Gastrocnemius medialis (tissue), 4 donors: ENCODE measurements at places on chromosomes 13 and 19. TPM values are rescaled to one million over a fixed set of nuclear protein-coding genes. Genes with fewer than 3 reads are reported as not detected.
A peak's percentile ranks its signal among the peaks of the same experiment; 100 is the strongest.

GRCh38 chr13:85286081-85286480, 513.1 kb downstream of the SLITRK6 start:
- no peak for DNase-seq
- H3K4me3 ChIP-seq, result no peak overlapping the region
- no peaks in the 10 kb centered on the region for H3K36me3 ChIP-seq
- no peaks in the 10 kb centered on the region for H3K27me3 ChIP-seq
- no peak overlapping the region for H3K27ac ChIP-seq

- peaks cover 7% of the 10 kb centered on the region for H3K36me3 ChIP-seq
- DNase-seq, result no peak
- peak within 1 kb of the TSS; percentile 70 for H3K27ac ChIP-seq
- H3K4me3 ChIP-seq, result peak within 1 kb of the TSS; percentile 50
- H3K27me3 ChIP-seq, result no peaks in the 10 kb centered on the region
These were observed at the start of gene LPAR6 for GRCh38 chr13:48412881-48413351. TSS of gene LPAR6 (minus strand) at chr13:48413113. CDS start at chr13:48412423, 690 bp downstream.

SIGLEC9 gene
- 1.4 TPM for total RNA-seq

- H3K4me3 ChIP-seq, result no peak overlapping the region
- H3K36me3 ChIP-seq, result peaks cover 51% of the 10 kb centered on the region
- DNase-seq, result no peak
These were observed 15.4 kb downstream of the SGTA start for GRCh38 chr19:2767688-2768087.

TGFBR3L gene
- not detected for total RNA-seq

- H3K4me1 ChIP-seq, result peaks cover 6% of the 10 kb centered on the region
- H3K27me3 ChIP-seq, result no peaks in the 10 kb centered on the region
- H3K36me3 ChIP-seq, result no peaks in the 10 kb centered on the region
- DNase-seq, result no peak
- no peak overlapping the region for H3K27ac ChIP-seq
- H3K4me3 ChIP-seq, result no peak overlapping the region
These were observed 147.3 kb downstream of the KCNRG start for GRCh38 chr13:50162567-50162966.

GRCh38 chr19:15331419-15332310, 674 bp downstream of the BRD4 start:
- peak overlapping the region; percentile 95 for H3K27ac ChIP-seq
- H3K4me3 ChIP-seq, result peak overlapping the region; percentile 96
- no peaks in the 10 kb centered on the region for H3K27me3 ChIP-seq

GRCh38 chr19:35931874-35932202, 4.3 kb upstream of the LRFN3 start:
- peaks cover 13% of the 10 kb centered on the region for H3K4me1 ChIP-seq
- peak overlapping the region; percentile 39 for H3K4me3 ChIP-seq
- no peak for DNase-seq
- H3K36me3 ChIP-seq, result no peaks in the 10 kb centered on the region

DNA sequence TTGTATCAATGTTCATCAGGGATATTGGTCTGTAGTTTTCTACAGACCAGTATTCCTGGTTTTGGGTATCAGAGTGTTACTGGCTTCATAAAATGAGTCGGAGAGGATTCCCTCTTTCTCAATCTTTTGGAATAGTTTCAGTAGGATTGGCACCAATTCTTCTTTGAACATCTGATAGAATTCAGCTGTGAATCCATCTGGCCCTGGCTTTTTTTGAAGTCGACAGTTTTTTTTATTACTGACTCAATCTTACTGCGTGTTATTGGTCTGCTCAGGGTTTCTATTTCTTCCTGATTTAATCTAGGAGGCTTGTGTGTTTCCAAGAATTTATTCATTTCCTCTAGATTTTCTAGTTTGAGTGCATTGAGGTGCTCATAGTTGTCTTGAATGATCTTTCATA, 11.4 kb downstream of the TEX26 start:
- H3K27me3 ChIP-seq, result no peaks in the 10 kb centered on the region
- no peak overlapping the region for H3K4me3 ChIP-seq
- H3K27ac ChIP-seq, result no peak overlapping the region
- no peaks in the 10 kb centered on the region for H3K4me1 ChIP-seq
- DNase-seq, result no peak

CD79A gene
- 0.20 TPM for total RNA-seq

C19orf85 gene
- total RNA-seq, result not detected

MYDGF gene
- 9.3 TPM for total RNA-seq

ZNF177 gene
- 0.19 TPM for total RNA-seq

- no peak overlapping the region for H3K4me3 ChIP-seq
- H3K27ac ChIP-seq, result no peak overlapping the region
- no peaks in the 10 kb centered on the region for H3K27me3 ChIP-seq
- no peaks in the 10 kb centered on the region for H3K4me1 ChIP-seq
- H3K36me3 ChIP-seq, result no peaks in the 10 kb centered on the region
These were observed 29.9 kb upstream of the ARGLU1 start for GRCh38 chr13:106597749-106598395.

GRCh38 chr19:10018263-10018662, 5.0 kb downstream of the RDH8 start:
- no peak for DNase-seq
- H3K36me3 ChIP-seq, result no peaks in the 10 kb centered on the region
- no peaks in the 10 kb centered on the region for H3K4me1 ChIP-seq
- H3K4me3 ChIP-seq, result no peak overlapping the region
- no peaks in the 10 kb centered on the region for H3K27me3 ChIP-seq
- H3K27ac ChIP-seq, result no peak overlapping the region

- H3K4me1 ChIP-seq, result no peaks in the 10 kb centered on the region
- no peak overlapping the region for H3K27ac ChIP-seq
- no peaks in the 10 kb centered on the region for H3K27me3 ChIP-seq
- H3K4me3 ChIP-seq, result no peak overlapping the region
- no peak for DNase-seq
- H3K36me3 ChIP-seq, result peaks cover 8% of the 10 kb centered on the region
These were observed 32.4 kb downstream of the PHF11 start for GRCh38 chr13:49528161-49528560.

MUC16 gene
- total RNA-seq, result not detected

UQCRFS1 gene
- 78.1 TPM for total RNA-seq

HIPK4 gene
- 0.20 TPM for total RNA-seq

KCNJ14 gene
- total RNA-seq, result 0.19 TPM

DNA sequence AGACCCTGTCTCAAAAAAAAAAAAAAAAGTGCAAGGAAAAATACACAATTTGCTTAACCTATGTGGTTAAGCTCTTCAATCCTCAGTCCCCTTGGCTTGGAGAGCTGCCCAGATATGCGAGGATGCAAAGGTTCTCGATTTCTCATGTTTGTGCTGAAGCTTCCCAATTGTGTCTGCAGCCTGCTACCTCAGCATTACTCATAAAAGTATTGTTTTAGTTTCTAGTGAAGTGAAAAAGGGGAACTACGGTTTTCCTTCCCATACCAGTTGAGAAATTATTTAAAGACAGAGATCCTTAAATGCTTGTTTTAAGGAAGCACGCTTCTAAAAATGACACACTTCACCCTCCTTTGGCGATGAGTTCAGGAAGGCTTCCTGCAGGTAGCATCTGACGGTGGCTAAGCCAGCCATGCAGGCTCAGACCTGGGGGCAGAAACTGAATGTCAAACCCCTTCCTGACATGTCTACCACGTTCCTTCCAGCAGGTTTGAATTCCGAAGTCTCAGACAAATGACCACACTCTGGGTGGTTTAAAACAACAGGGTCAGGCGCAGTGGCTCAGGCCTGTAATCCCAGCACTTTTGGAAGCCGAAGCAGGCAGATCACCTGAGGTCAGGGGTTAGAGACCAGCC, 47.9 kb downstream of the RUBCNL start:
- no peaks in the 10 kb centered on the region for H3K4me1 ChIP-seq
- H3K27me3 ChIP-seq, result no peaks in the 10 kb centered on the region
- H3K27ac ChIP-seq, result no peak overlapping the region
- no peak overlapping the region for H3K4me3 ChIP-seq

F7 gene
- total RNA-seq, result 0.20 TPM

GRCh38 chr13:113152691-113152983, 5.8 kb upstream of the PROZ start:
- H3K4me1 ChIP-seq, result peaks cover 9% of the 10 kb centered on the region
- H3K27ac ChIP-seq, result peak overlapping the region; percentile 95
- H3K36me3 ChIP-seq, result no peaks in the 10 kb centered on the region
- no peaks in the 10 kb centered on the region for H3K27me3 ChIP-seq
- H3K4me3 ChIP-seq, result peak overlapping the region; percentile 68
- DNase-seq, result no peak

DNA sequence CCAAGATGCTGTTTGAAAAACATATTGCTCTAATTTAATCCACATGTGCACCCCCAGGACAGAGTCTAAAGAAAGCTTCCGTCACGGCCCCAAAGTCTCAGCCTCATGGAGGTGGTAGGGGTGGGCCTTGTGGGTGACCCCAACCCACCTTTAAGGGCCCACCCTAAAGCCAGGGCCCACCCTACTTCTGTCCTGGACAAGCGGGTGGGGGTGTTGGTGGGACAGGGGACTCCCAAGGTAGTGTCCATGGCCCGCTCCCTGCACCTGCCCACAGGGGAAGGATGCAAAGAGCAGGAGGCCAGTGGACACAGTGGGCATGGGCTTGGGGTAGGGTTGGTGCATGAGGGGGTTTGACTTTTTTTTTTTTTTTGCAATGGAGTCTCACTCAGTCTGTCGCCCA, 66.8 kb downstream of the KCTD15 start:
- no peaks in the 10 kb centered on the region for H3K36me3 ChIP-seq
- no peaks in the 10 kb centered on the region for H3K4me1 ChIP-seq
- no peak overlapping the region for H3K27ac ChIP-seq
- H3K4me3 ChIP-seq, result no peak overlapping the region
- H3K27me3 ChIP-seq, result no peaks in the 10 kb centered on the region
- DNase-seq, result no peak

SPC24 gene
- total RNA-seq, result not detected

GRCh38 chr19:20162821-20163220, 4.2 kb upstream of the ZNF486 start:
- H3K27me3 ChIP-seq, result no peaks in the 10 kb centered on the region
- no peaks in the 10 kb centered on the region for H3K36me3 ChIP-seq
- no peak overlapping the region for H3K27ac ChIP-seq

DNA sequence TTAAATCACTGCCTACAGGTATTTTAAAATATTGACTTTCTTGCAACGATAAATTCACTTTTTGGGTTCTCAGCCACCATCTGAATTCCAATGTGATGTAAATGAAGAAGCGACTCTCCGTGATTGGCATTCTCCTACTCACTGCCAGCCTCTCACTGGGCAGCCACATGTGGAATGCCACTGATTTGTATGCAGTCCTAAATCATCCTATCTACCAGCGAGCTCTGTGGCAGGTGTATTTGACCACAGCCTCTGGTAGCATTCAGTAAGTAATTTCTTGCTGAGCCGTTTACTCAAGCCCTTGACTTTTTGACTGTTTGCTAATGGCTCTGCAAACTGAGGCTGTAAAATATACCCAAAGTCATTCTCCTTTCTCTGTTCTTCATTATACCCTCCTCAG, 559.0 kb upstream of the SLC10A2 start:
- H3K27ac ChIP-seq, result no peak overlapping the region
- H3K36me3 ChIP-seq, result no peaks in the 10 kb centered on the region
- no peak overlapping the region for H3K4me3 ChIP-seq
- DNase-seq, result no peak
- H3K27me3 ChIP-seq, result no peaks in the 10 kb centered on the region
- H3K4me1 ChIP-seq, result no peaks in the 10 kb centered on the region

DNA sequence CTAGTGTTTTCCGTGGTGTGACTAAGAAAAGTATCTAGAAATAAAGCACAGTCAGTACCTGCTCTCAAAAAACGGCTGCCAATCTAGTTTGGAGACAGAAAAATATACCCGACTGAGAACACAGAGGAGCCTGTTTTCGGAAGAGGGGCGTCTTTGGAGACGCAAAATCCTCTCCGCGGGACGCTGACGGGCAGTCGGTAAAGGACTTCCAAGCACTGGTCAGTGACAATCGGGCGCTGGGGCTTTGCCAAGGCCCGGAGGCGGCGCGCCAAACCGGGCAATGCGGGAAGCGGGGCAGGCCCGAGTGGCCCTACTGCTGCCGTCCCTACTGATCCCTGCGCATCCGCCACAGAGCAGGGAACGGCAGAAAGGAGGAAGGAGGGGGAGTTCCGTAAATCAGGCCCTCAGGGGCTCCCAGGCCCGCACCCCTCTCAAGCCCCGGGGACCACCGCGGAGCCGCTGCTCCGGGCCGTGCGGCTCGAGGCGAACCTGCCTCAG, 588 bp upstream of the DPY19L3 start:
- H3K27me3 ChIP-seq, result no peaks in the 10 kb centered on the region
- H3K36me3 ChIP-seq, result peaks cover 21% of the 10 kb centered on the region
- H3K4me3 ChIP-seq, result peak overlapping the region; percentile 81
- peak overlapping the region; percentile 98 for H3K27ac ChIP-seq
- peaks cover 20% of the 10 kb centered on the region for H3K4me1 ChIP-seq
- DNase-seq, result peak; percentile 64

C1QTNF9B gene
- total RNA-seq, result 0.27 TPM

GJB6 gene
- not detected for total RNA-seq

- H3K4me1 ChIP-seq, result peaks cover 12% of the 10 kb centered on the region
- no peak overlapping the region for H3K4me3 ChIP-seq
- no peaks in the 10 kb centered on the region for H3K36me3 ChIP-seq
- H3K27ac ChIP-seq, result no peak overlapping the region
- no peaks in the 10 kb centered on the region for H3K27me3 ChIP-seq
These were observed 21.7 kb downstream of the UBE2L5 start for GRCh38 chr13:30443957-30444404.

- no peak for DNase-seq
- peaks cover 11% of the 10 kb centered on the region for H3K4me1 ChIP-seq
- no peaks in the 10 kb centered on the region for H3K27me3 ChIP-seq
- no peak overlapping the region for H3K4me3 ChIP-seq
- no peaks in the 10 kb centered on the region for H3K36me3 ChIP-seq
- H3K27ac ChIP-seq, result peak overlapping the region; percentile 65
These were observed 36.0 kb upstream of the GPI start for GRCh38 chr19:34328982-34329381.

OVOL3 gene
- total RNA-seq, result not detected

GRCh38 chr13:42048684-42049453, 421 bp downstream of the DGKH start:
- peak overlapping the region; percentile 67 for H3K4me3 ChIP-seq
- no peaks in the 10 kb centered on the region for H3K27me3 ChIP-seq
- H3K36me3 ChIP-seq, result no peaks in the 10 kb centered on the region
- peaks cover 7% of the 10 kb centered on the region for H3K4me1 ChIP-seq
- H3K27ac ChIP-seq, result peak overlapping the region; percentile 88

- H3K4me1 ChIP-seq, result peaks cover 38% of the 10 kb centered on the region
- H3K27ac ChIP-seq, result no peak overlapping the region
- H3K27me3 ChIP-seq, result no peaks in the 10 kb centered on the region
- no peaks in the 10 kb centered on the region for H3K36me3 ChIP-seq
- H3K4me3 ChIP-seq, result no peak overlapping the region
These were observed 64.4 kb upstream of the NPAS1 start for GRCh38 chr19:46954993-46955812.

DNA sequence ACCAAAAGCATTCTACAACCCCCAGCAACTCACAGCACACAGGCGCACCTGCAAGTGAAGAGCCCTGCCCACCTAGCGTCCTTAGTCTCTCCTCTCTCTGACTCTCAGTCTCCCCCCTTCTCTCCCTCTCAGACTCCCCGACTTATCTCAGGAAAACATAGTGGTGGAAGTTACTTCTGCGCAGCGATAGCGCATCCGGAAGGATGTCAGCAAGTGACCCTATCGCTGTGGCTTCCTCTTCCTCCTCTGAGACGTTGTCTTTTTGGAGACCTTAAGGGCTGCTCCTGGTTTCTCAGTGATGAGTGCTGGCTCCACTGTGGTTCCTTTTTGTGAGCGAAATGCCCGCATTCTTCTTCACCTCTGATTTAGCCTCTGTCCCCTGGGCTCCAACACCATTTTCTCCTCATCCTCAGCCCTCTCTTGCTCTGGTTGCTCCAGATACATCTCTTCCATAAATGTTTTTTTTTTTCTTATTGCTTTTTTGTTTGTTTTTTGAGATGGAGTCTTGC, 1.4 kb upstream of the YIF1B start:
- peaks cover 6% of the 10 kb centered on the region for H3K4me1 ChIP-seq
- H3K4me3 ChIP-seq, result no peak overlapping the region
- no peak for DNase-seq
- H3K27me3 ChIP-seq, result peaks cover 4% of the 10 kb centered on the region

ANGPTL8 gene
- total RNA-seq, result 0.47 TPM
